ENCODE measurements at places on chromosomes 16 and 17.

DNA sequence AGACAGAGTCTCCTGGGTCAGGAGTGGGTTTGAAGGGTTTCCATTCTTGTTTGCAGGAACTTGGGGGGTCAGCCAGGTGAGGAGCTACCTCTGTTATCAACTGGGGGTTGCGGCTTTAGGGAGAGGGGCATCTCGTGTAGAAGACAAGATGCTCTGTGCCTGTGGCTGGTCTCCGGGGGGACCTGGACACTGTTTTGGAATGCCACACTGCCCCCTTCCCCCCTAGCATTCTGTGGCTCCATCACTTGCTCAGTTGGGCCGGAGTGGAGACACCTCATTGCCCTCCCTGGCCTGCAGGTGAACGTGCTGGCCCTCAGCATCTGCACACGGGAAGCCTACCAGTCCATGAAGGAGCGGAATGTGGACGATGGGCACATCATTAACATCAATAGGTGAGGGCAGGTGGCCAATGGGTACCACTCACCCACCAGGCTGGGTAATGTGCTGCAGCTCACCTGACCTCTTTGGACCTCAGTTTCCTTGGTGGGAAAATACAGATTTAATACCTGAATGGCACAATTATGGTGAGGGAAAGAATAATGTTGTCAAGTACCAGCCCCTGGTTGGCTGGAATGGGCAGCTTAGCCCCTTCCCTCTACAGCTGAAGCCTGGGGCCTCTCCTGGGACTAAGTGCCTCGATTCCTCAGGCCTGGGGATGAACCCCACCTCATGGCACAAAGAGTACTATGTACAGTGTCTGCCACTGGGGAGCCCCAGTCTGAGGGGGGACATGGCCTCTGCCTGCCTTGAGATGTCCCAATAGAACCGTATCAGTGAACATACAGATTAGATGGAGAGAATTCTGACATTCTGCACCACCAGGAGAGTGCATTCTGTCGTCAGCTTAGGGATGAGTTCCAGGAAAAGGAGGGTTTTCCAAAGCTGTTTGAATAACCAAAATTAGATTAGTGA lies 3.3 kb upstream of the MRM1 start:
- no peak for DNase-seq

GRCh38 chr16:85556456-85557082 lies 56.6 kb upstream of the GSE1 start:
- DNase-seq, result peak; percentile 66

DNA sequence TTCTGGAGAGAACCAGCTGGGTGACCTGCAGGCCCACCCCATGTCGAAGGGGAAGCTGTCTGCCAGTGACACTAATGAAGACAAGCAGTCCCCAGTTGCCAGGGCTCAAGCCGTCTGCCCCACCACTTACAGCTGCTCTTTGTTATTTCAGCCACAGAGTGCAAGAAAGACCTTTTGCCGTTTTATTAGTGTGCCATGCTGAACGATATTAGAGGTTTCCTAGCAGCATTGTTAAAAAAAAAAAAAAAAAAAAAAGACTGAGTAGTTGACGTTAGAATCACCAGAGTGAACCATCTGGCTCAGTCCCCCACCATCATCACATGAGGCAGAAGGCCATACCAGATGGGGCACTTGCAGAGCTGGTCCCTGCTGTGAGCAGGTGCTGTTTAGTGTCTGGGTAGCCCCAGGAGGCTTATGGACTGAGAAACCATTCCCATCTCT lies 26.5 kb upstream of the SLC39A11 start:
- no peak for DNase-seq

- DNase-seq, result no peak
These were observed 171.4 kb downstream of the COPRS start for GRCh38 chr17:31687505-31688126.

DNA sequence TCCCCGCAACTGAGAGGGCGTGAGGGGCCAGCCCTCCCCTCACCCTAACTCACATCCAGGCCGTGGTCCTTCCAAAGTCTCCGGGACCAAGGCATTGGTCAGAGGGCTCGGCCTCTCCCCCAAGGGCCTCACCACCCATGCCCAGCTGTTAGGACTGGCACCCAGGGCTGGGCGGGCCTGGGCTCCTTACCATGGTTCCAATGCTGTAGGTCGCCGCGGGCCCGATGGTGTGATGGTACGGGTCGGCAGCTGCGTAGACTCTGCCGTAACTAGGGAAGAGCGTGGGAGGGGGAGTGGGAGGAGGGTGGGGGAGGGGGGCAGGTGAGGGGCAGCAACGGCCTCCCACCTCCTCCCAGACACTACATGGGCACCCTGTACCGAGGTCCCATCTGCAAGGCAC lies 19.6 kb downstream of the ENGASE start:
- DNase-seq, result no peak

DNA sequence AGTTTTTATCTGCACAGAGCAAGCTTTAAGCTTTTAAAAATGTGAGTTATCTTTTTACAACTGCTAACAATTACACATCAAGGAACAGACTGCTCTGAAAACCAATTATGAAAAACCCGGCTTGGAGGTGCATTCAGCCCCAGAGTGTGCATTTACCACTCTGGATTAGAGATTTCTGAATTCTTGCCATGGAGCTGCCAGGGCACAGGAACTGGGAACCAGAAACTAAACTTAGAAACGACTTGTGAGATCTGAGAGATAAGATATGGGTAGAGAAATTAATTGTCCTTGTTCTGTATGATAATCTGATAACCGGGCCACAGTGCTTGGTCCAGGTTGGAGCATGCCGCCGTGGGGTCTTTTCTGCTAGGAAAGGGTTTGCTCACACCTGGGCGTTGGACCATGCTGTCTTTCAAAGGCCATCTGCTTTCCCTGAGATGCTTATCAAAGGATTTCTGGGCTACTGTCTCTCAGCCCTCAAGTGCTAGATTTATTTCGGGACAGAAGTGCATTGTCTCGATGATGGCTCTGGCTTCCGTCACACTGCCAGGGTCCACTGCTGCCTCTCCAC lies 210.0 kb downstream of the MAF start:
- DNase-seq, result no peak

DNA sequence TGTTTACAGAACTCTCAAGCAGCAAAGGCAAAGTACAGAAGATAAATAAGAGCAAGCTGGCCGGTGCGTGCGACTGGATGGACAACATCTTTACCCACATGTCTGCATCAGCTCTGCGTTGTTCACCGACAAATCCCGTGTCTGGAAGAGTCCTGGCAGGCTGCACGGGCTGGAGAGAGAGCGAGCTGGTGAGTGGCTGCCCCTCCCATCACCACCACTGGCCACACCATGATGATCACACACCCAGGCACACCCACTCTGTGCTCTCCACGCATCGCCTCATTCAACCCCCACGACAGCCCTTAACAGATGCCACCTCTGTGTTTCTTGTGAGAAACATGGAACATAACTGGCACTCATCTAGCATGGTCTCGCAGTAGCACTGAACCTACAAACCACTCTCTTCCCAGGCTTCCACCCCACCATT lies 59.2 kb downstream of the ANKRD11 start:
- DNase-seq, result no peak

- no peak for DNase-seq
These were observed 2.8 kb downstream of the GRB7 start for GRCh38 chr17:39740357-39741111.

DNA sequence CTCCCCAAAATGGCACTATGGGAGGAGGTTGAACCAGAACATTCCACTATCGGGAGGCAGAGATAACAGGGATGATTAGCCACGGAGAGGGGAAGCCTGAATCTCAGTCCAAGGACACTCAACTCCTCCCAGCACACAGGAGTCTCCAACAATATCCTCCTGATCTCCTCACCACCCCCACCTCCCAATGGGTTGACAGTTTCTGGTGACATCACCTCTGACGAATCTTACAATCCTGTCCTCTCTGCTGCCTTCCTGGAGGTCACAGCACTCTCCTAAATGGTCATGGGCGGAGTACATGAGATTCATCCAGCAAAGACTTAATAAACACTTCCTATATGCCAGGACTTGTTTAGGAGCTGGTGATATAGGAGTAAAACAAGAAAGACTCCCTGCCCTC lies 80.9 kb downstream of the SLC6A2 start:
- DNase-seq, result no peak

DNA sequence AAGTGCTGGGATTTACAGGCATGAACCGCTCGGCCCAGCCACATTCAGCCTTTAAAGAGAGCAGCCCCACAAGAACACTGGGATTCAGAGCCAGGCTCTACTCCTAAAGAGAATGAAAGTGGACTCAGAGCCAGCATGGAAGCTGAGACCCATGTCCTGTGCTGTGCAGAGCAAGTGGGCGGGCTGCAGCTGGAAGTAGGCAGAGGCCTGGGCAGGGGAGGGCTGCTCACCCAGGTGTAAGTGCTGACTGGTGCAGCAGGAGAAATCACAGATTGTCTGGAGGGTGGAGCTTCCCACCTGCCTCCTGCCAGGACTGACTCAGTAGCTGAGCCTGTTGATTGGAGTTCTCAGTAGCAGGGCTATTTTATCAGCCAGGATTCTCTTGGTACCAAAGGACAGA lies 178.7 kb downstream of the KATNIP start:
- DNase-seq, result no peak

DNA sequence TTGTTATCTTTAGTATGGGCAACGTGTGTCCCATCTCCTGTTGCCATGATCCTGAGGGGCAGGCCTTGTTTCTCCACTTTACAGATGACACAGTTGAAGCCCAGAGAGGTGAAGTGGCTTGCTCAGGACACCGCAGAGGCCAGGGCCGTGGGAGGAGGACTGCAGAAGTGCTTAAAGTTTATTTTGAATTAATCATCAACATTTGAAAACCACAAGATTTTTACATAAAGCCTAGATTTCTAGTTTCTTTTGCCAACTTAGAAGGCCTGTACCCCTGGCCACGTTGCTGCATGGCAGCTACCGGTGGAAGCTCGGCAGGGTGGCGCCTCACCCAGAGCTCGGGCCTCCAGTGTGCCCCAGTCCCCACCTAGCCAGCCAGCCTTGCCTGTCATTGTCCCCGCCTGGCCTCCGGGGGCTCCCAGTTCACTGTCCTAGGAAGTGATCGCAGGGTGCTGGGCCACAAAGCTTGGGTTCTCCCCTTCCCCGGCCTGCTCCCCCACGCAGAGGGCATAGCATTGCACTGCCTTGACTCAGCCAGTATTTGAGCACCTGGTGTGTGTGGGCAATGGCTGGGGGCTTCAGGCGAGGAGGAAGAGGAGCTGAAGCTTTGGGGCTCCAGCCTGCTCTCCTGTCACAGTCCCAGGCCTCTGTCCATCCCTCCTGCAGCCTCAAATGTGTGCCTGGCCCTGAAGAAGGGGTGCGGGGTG lies 14.8 kb upstream of the ADCY7 start:
- DNase-seq, result no peak

DNA sequence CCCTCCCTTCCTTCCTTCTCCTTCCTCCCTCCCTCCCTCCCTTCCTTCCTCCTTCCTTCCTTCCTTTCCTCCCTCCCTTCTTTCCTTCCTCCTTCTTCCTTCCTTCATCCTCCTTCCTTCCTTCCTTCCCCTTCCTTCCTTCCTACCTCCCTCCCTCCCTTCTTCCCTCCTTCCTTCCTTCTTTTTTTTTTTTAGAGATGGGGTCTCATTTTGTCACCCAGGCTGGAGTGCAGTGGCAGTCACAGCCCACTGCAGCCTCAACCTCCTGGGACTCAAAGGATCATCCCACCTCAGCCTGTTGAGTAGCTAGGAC lies 44.6 kb downstream of the COX4I1 start:
- DNase-seq, result no peak

DNA sequence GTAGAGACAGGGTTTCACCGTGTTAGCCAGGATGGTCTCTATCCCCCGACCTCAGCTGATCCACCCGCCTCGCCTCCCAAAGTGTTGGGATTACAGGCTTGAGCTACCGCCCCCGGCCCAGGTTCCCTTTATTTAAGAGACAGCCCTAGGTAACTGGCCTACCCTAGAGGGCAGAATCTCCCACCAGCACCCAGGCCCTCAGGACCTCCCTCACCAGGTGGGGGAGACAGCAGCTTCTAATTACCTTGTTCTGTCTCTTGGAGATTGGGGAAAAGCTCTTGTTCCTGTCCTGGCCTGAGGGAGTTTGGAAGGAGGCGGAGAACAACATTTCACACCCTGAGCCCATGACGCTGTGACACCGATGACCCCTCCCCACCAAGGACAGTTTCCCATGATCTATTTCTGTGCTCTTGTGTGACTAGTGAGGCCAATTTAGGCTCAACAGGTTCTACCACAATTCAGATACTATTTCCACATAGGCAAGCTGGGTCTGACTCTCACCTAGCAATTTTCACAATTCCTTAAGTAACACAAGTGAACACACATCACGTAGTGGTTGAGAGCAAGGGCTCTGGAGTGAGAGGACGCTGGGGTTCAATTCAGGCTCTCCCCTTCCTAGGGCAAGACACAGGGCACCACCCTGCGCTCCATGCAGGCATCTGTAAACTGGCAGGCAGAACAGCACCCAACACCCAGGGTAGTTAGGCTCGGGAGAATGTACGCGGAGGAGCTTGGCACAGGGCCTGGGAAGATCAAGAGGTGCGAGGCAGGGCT lies 20.4 kb downstream of the HDAC5 start:
- DNase-seq, result no peak

- no peak for DNase-seq
These were observed 369.2 kb downstream of the SHISA9 start for GRCh38 chr16:13270602-13271001.

DNA sequence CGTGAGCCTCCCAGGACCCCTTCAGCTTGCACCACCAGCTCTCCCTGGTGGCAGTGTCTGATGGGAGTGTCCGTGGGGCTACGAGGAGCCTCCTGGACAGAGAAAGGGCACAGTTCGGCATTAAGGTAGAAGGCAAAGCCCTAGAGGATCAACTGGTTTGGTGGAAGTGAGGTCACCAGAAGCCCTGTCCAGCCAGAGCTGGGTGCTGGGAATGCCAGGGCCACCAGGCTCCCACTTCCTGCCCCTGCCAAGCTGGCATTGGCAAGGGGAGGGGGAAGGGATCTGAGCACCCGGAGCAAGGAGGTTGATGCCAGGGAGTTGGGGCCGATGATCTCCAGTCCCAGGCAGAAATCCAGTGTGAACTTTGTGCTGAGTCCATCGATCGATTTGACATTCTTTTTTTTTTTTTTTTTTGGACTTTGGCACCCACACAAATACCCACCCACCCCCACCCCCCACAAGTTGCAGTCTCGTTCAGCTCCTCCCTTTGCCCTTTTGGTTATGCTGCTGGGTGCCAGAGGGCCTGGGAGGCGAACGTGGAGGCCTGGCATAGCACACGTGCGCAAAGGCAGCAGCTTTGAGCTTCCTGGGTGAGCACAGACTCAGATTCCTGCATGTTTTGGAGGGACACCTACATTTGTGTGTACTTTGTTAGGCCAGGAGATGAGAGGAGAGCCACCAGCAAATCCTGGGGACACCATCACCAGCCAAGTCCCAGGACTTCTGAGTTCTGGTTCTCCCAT lies 2.1 kb downstream of the NHERF1 start:
- DNase-seq, result no peak

DNA sequence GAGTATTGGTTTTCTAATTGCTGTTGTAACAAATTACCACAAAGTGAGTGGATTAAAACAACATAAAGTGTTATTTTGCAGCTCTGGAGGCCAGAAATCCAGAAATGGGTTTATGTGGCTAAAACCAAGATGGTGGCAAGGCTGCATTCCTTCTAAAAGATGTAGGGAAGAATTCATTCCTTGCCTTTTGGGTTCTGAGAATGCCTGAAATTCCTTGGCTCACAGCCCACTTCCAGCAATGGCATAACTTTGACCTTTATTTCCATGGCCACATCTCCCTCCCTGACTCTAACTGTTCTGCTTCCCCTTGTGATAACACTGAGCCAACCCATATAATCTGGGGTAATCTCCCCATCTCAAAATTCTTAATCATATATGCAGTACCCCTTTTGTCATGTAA lies 269.6 kb upstream of the RPL38 start:
- no peak for DNase-seq
